ENCODE measurements at places on chromosomes 4 and X. TPM values are rescaled to one million over a fixed set of nuclear protein-coding genes. Genes with fewer than 3 reads are reported as not detected.

The LARP7 gene
- total RNA-seq: 27.8 TPM

The RTL9 gene
- not detected for total RNA-seq

The ATP8A1 gene
- 1.4 TPM for total RNA-seq

The PAGE5 gene
- total RNA-seq: not detected

The RAB41 gene
- total RNA-seq: not detected

The ASB5 gene
- not detected for total RNA-seq
